Urothelium cell line (cell line): ENCODE measurements at places on chromosomes 1 and 21.

DNA sequence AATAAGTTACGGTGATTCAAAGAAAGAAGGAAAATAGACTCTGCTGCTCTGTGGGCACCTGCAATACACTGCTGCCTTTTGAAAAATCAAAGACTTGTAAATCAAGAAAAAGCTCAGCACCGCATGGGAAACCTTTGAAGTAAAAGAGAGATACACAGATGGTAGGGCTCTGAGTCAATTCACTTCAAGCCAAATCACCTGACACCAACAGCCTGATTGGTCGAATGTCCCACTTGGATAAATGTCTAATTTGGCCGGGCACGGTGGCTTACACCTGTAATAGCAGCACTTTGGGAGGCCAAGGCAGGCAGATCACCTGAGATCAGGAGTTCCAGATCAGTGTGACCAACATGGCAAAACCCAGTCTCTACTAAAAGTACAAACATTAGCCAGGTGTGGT is 19.2 kb upstream of the RCAN3 start:
- DNase-seq, result no peak

- peak; percentile 45 for DNase-seq
These were observed 184.5 kb upstream of the KAZN start for GRCh38 chr1:14413819-14414490.

GRCh38 chr1:201334325-201335173 is 42.9 kb downstream of the TNNT2 start:
- no peak for DNase-seq

GRCh38 chr1:47362828-47363227 is 29.2 kb downstream of the CMPK1 start:
- DNase-seq, result no peak

GRCh38 chr1:30513396-30514136 is 209.8 kb downstream of the MATN1 start:
- DNase-seq, result no peak

DNA sequence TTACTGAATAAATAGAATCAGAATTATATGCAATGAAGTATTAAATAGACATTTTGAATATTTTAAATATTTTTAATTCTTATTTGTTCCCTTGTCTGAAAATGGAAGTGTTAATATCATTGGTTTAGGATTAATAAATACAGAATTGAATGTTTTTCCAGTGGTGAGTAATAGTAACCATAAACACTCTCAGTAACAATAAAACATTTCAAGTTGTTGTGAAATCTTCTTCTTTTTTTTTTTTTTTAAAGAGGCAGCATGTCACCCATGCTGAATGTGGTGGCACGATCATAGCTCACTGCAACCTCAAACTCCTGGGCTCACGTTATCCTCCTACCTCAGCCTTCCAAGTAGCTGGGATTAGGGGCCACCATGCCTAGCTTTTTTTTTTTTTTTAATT is 86.2 kb upstream of the ZBTB18 start:
- DNase-seq, result no peak

DNA sequence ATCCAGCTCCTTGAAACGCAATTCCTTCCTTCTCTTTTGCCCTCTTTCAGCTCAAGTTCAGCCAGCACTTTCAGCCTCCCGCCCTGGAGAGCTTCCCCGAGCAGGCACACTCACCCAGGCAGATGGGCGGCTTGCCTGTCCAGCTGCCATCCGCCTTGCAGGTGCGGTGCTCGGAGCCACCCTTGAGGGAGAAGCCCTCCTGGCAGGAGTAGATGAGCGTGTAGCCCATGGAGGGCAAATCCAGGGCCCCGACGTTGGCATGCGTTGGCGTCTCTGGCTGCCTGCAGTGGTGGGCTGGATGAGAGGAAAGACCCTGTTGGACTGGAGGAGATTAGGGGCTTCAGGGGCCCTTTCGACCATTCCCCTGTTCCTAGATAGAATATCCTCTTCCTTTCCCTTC is 60.5 kb downstream of the ZSCAN20 start:
- DNase-seq, result no peak

GRCh38 chr1:12436817-12437599 is 181.0 kb downstream of the DHRS3 start:
- DNase-seq, result no peak

GRCh38 chr1:153939476-153939875 is 7.0 kb downstream of the DENND4B start:
- no peak for DNase-seq

DNA sequence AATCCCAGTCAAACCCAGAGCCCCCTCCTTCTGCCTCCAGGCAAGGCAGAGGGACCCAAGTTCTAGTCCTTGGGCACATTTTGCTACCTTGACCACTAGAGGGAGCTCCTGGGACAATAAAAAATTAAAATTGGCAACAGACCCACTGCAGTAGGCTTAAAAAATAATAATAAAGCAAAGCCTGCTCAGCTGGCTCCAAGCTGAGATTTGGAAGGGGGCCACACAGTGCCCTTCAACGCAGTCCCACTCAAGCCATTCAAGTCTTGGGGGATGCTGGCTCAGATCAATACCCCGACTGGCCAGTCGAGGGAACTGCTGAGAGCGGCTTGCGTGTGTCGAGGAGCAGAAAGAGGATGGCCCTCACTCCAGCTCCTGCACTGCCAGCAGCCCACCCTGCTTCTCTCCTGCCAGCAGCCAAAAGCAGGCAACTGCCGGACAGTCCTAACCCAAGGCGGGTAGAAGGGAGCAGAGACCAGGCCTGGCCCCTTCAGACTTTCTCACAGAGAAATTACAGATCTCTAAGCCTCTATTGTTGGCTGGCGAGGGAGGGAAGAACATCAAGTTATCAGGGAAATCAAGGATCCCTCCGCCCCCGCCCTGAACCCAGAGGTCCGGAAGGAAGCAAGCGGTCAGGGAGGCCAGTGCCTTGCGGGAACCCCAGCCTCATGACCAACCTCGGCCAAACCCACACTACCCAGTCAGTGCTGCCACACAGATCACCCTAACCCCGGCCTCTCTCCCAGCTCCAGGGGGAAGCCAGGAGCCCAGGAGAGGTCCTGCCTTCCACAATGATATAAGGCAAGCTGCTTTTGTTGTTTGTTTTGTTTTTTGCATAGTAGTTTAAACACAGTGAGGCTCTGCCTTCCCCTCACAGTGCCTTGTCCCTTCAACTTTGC is 4.9 kb upstream of the ALDH4A1 start:
- DNase-seq, result peak; percentile 61

- DNase-seq, result no peak
These were observed 838 bp downstream of the TTC34 start for GRCh38 chr1:2800664-2801045.

DNA sequence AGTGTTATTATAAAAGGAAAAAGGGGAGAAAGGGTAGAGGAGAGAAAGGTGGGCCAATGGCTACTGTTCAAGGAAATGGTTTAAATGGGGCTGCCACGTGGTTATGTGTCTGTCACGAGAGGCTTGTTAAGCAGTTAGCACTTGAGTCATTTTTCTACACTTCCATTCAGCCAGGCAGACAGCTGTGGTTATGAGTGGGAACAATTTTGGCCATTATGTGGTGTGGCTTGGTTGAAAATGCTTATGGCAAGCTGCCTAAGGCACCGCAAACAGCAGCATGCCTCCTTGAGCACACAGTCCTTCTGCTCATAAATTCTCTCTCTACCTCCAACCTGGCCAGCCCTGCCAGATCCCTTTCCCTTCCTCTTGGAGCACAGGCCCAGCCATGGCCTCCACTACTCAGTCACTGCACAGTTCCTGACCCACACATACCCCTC is 3.2 kb upstream of the SRM start:
- DNase-seq, result no peak

- no peak for DNase-seq
These were observed 1.7 kb upstream of the FMN2 start for GRCh38 chr1:240090014-240090413.
